ENCODE measurements at places on chromosomes 7 and 10.
A peak's percentile ranks its signal among the peaks of the same experiment; 100 is the strongest.

GRCh38 chr10:110574420-110574819 lies 6.9 kb downstream of the SMC3 start:
- DNase-seq, result no peak

- no peak for DNase-seq
These were observed 2.5 kb downstream of the VIPR2 start for GRCh38 chr7:159142199-159142598.

DNA sequence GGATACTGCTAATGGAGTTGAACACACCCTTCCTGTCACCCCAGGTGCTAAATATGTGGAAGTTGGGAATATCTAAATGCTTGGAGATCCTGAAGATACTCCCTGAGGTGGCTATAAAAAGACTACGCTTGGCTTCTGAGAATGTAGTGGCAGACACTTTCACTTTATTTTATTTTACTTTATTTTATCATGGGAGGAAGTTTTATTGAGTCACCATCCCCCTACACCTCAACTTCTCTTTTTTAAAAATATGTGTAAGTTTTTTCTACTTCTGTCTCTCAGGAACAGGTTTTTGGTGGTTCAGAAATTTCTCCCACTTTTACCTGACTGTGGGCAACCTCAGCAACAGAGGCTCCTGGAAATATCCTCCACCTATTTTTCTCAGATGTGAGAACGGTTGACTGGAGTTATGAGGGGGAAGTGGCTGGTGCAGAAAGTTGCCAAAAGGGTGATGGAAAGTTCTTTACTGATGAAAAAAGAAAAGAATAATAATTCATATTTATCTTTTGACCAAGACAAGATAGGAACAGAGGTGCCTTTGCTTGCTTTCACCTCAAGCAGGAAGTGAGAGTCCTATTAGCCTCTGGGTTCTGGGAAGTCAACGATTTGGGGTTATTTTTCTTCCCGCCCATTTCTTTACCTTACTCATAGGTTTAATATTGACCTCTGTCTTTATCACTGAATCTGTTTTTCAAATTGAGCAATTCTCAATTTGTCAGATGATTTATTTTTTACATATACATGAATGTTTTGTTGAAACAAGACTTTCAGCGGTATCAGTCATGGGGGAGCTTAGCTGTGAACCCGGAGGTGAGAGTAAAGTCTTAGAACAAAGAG lies 103.6 kb downstream of the AHR start:
- no peak for DNase-seq

DNA sequence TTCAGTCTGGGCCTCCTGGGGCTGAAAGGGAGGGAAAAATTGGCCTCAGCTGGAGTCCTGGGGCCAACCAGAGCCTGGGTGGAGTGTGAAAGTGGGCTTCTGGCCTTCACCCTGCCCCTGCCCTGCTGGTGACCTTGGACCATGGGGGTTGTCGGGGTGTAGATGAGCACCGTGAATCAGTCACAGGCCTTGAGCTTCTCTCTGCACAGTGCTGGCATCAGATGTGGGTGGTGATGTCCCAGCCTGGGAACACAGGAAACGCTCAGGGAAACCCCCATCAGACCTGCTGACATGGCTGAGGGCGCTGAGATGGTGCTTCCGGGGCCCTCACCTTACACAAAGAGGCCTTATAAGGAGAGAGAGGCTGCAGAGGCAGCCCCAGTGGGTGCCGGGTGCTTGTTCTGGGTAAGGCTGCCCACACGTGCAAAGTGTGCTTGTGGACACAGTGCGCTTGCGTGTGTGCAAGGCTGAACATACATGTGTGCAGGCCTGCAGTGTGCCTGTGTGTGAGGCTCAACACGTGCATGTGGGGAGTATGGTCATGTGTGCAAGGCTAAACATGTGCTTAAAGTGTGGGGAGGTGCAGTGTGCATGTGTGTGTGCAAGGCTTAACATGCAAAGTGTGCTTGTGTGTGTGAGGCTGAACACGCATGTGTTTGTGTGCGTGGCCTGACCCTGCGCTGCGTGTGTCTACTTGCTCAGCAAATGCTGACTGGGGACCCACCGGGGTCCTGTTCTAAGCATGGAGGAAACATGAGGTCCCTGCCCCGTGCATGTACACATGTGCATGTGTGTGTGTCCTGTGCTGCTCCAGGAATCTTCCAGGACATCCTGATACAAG lies 6.5 kb downstream of the ARPC1B start:
- DNase-seq, result peak; percentile 85

DNA sequence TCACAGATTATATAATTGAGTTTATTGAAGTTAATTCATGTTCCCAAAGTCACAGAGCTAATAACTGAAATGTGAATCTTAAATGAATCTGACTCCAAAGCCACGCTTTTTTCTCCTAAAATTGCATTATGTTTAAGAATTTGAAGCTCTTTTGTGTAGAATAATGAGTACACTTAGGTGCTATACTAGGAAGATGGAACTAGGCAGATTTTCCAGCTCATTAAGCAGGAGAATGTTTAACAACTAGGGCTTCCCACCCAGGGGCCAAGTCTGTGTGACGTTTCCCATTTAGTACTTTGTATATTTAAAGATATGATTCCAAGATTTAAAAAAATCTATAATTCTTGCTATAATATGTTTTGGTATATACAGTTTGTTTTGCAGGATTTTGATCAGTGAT lies 169.5 kb downstream of the KIF20B start:
- DNase-seq, result no peak
